ENCODE measurements at places on chromosomes 13 and 19.

DNA sequence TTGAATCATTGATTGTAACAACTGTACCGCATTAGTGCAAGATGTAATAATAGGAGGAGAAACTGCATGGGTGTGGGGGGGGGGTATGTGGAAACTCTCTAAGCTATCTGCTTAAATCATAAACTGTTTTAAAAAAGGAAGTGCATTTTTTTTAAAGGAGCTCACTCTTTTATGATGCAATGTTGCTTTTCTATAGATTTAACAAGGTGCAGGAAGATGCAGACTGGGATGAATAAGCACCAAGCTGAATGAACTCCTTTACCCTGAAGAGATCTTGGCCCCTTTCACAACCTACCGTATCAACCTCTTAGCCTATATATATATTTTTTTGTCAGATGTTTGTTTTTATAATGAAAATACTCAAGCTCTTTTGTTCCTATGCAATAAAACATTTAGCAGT, 95.9 kb downstream of the AKAP11 start:
- no peak for DNase-seq

DNA sequence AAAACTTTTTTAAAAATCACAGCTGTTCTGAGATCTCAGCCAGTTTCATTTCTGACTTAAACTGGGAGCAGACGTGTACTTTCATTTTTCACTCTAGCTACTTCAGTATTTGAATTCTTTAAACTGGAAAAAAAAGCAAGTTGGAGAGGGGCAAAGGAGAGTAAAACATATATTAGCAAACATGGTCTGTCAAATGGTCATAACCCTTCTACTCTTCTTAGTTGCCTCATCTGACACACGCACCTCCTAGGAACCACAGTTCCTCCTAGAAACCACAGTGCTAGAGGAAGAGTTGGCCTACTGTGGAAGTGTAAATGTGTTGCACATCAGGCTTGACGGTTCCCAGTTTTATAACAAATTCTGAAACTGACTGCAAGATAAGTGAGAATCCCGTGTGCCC, 47.2 kb downstream of the TM9SF2 start:
- no peak for DNase-seq

GRCh38 chr13:113098162-113098732, 7.3 kb upstream of the F7 start:
- no peak for DNase-seq

- DNase-seq: no peak
These were observed 1.2 kb downstream of the ZNF233 start for GRCh38 chr19:44260695-44261446.

GRCh38 chr19:31906111-31906871, 439.1 kb upstream of the ZNF507 start:
- DNase-seq: no peak

- DNase-seq: no peak
These were observed 271.8 kb upstream of the HTR2A start for GRCh38 chr13:47168618-47169017.

DNA sequence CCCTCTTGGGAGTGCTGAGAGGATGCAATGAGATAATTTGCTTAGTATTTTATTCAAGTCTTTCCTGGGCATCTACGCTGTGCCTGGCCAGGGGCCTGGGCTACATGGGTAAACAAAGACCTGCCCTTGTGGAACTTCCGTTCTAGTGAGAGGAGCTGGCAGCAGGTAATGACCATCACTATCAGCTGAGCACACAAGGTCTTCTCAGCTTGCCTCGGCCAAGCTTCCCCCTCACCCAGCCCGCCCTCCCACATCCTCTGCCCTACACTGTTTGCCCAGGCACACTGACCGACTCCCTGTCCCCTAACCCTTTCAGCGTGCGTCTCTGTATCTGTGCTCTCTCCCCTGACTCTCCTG, 8.6 kb upstream of the FKRP start:
- no peak for DNase-seq

GRCh38 chr13:36157480-36157879, 26.3 kb upstream of the DCLK1 start:
- DNase-seq: no peak
